IMR-90 (cell line): ENCODE measurements at places on chromosomes 3 and 15. TPM values are rescaled to one million over a fixed set of nuclear protein-coding genes. Genes with fewer than 3 reads are reported as not detected.
A peak's percentile ranks its signal among the peaks of the same experiment; 100 is the strongest.

GRCh38 chr3:83438188-83438587 is 1520.6 kb upstream of the CADM2 start:
- no peak for DNase-seq

GRCh38 chr15:73052653-73053397 is 562 bp downstream of the NEO1 start:
- DNase-seq = peak; percentile 38

Gene SLC28A1
- total RNA-seq = not detected in 2 replicates

- DNase-seq = no peak
Measured at GRCh38 chr3:139269984-139270383, 73.8 kb upstream of the MRPS22 start.

DNA sequence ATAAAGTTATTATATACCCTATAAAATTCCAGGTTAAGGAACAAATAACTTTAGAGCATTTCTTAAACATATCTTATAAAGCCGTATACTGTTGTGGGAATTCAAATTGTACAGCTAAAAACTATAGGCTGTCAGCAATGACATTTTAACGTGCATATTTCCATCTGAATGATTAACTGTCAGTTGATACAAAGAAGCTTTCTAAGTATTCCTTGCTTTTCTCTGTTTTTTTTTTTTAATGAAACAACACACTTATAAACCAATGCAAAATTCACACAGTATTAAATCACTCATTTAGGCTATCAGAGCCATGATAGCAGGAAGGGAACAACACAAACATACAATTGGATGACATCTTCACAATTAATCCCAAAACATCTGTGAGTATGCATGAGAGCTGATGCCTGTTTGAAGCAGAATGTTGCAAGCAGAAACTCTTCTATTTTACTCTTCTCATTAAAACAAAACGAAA is 61.9 kb downstream of the CTDSPL start:
- DNase-seq = no peak

- DNase-seq = no peak
Measured at GRCh38 chr3:18740631-18741583, 315.8 kb upstream of the SATB1 start.

DNA sequence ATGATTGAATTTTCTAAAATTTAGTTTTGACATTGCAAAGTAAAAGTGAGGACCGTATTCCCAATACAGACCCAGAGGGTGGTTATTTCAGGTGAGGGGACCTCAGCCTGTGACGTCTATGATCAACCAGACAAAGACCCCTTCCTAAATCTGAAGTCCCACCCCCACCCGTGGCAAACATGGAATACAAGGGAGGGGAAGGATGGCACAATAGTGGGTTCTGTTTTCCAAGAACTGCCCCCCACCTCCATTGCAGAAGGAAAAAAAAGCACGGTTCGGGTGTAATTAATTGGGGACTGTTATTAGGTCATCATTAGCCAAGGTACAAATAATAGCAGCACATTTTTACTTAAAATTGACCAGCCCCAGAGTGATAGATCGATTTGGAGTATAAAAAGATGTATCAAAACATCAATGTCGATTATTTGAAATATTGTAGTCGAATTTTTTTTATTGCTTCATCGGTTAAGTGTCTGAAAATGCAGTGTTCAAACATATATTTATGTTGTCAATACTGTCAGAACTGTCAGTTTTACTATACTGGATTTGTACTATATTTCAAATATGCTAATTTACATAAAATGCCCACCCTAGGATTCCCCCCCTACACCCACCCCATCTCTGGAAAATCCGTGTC is 7.5 kb upstream of the MEIS2 start:
- no peak for DNase-seq

DNA sequence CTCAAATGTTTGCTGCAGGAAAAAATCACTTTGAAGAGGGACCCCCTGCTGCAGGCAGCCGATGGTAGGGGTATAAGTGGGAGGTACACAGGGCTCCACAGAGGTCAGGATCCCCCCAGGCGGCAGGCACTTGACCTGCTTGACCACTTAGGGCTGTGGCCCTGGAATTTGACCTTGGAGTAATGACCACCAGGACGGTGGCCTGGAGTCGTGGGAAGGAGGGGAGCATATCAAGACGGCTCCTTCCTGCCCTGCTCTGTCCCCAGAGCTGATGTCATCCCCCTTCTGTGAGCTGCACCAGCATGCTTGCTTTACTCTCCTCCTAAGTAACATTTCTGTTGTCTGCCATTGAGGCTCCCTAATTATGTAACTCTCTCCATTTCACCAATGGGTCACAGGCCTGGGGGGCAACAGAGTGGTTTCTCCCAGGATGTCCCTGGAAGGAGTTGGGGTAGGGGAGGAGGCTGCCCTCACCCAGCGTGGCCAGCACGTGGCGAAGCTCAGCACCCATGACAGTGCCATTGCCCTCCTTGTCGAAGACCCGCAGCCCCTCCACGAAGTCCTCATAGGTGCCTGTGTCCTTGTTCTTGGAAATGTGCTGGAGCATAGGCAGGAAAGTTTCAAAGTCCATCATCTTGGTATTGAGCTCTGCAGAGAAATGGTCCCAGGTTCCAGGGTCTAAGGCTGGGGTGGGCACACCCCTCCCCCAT is 4.1 kb downstream of the MYL3 start:
- no peak for DNase-seq

Gene MINAR1
- 1.4 and 1.6 TPM in 2 replicates for total RNA-seq

DNA sequence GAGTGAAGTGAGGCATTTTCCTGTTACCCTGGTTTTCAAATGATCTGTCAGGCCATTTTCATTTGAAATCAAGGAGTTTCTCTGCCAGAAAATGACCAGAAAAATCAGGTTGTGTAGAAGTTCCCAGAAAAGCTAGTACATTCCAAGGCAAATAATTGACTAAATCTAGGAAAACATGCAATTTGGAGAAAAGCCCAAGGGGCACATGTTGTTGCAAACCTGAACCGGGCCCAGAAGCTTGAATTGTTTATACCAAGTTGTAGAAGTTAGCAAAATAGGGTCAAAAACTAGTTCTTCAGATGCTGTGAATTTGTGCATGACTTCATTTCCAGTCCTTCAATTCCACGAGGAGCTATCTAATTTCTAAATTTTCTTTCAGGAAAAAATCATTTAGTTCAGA is 31.0 kb downstream of the TRIM42 start:
- DNase-seq = no peak

- no peak for DNase-seq
Measured at GRCh38 chr15:68330901-68331300, 53.4 kb downstream of the FEM1B start.

- no peak for DNase-seq
Measured at GRCh38 chr3:16490062-16490619, 23.4 kb downstream of the RFTN1 start.

GRCh38 chr3:63179862-63180522 is 98.1 kb upstream of the SYNPR start:
- DNase-seq = no peak

DNA sequence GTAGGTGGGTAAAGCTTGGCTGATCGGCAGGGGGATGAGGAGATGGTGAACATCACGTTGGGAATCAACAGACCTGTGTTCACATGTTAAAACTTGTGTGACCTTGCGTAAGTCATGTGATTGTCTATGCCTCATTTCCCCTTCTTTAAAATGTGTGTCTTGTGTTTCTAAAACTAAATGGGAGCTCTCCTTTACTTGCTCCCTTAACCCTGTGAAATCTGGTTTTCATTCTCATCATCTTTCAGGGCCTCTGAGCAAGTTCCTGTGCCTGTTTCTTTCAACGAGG is 29.7 kb upstream of the IREB2 start:
- no peak for DNase-seq

DNA sequence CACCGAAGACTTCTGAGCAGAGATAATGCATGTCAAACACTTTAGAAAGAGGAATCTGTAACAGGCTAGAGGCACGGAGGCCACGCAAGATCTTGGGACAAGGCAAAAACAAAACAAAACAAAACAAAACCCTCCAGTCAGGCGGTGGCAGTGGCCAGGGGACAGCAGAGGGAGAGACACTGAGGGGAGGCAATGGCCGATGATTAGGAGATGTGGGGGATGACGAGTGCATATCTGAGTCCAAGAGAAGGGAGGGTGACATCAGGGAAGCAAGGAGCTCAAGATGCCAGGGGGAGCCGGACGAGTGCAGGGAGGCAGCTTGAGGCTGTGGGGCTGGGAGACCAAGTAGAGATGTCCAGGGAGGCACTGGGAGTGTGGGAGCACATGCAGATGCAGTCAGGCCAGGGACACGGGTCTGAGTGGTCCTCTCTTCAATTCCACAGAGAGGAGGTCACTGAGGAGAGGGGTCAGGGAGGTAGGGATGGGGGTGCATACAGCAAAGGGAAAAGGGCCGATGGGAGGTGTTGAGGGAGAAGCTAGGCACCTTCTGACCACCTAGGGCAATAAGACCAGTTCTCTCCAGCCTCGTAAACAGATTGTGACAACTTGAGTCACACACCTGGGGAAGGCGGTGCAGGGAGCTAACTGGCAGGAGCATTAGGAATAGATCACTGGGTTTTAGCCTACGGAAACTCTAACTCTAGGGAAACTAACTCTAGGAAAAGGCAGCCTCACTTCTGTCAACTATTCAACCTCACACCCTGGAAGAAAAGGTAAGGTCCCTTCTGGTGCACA is 29.6 kb downstream of the SLCO2A1 start:
- DNase-seq = no peak

- no peak for DNase-seq
Measured at GRCh38 chr15:56148064-56148463, 95.6 kb downstream of the RFX7 start.

DNA sequence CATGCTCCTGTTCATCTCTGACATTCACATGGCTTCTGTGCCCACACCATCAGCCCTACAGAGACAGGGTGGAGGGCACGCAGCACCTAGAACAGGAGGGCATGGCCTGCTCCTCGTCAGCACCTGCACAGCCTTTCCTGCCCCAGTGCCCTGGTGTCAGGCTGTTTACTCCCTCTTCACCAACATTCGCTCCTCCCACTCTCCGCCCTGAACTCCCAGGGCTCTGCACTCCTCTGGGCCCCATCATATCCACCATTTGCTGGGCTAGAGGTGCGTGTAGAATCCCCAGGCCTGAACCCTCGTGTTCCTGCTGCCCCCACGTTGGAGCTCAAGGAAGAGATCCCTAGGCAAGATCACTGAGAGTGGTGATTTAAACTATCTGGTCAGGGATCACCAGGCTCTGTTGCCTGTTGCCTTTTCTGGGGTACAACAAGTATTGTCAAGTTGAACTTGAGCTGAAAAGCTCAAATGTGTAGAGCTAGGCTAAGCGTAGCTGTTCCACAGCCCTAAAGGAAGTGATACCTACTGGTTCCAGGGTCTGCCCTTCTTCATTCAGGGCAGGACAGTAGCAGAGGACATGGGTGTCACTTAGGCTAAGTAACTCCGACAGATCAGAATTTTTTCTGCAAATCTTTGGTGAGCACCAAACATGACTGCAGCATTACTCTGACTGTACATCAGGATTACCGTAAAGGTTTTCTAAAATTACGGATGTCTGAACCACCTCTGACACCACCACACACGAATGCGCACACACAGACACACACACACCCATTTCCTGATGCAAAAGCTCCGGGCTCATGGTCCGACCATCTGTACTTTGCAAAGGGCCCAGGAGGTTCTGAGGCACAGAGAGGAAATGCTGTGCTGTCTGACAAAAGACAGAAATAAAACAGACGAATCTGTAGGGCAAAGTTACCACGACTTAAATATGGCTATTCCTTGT is 43.7 kb upstream of the GNB5 start:
- no peak for DNase-seq

- DNase-seq = no peak
Measured at GRCh38 chr3:71207632-71208031, 375.9 kb downstream of the FOXP1 start.
